Kidney capillary endothelial cell (primary cell): ENCODE measurements at places on chromosomes 4 and X.

- DNase-seq = no peak
Observed at GRCh38 chrX:10310511-10310910, 153.7 kb downstream of the CLCN4 start.

DNA sequence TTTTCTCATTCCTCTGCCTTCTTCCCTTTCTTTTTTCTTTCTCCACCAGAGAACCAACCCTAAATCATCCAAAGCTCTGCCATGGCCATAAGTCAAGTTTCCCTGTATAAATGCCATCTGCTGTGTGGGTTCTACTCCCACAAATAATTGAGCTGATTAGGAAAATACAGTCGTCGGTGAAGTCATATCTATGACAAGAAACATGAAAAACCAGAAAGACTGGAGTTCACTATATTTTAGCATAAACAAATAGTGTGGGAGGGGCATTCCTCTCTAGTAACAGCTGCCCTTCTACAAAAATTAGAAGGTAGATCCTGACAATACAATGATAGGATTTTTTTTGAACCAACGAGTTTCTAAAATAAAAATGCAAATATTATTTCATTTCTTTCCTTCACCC is 48.8 kb downstream of the SPOCK3 start:
- no peak for DNase-seq

GRCh38 chr4:159435561-159436023 is 332.7 kb downstream of the RAPGEF2 start:
- DNase-seq = no peak

DNA sequence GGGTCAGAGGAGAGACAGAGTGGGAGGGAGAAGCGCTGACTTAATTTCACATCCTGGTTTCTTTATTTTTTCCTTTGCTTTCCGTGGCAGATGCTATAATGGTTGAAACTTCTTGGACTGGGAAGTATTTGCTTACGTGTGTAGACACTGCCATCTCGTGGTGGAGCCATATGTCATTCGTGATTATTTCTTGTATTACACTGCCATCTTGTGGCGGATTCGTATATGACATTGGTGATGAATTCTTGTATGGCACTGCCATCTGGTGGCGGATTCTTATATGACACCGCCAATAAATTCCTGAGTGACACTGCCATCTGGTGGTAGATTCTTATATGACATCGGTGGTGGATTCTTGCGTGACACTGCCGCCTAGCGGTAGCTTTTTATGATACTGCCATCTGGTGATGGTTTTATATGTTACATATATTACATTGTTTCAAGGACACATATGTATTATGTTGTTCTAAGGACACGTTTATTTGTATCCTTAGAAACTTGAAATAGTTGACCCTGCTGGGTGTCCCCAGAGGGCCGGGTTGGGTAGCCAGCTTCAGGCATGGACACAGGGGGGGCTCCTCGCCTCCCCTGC is 37.3 kb upstream of the CLCN4 start:
- peak; percentile 88 for DNase-seq
